ENCODE measurements at places on chromosomes 13 and 19. TPM values are rescaled to one million over a fixed set of nuclear protein-coding genes. Genes with fewer than 3 reads are reported as not detected.
A peak's percentile ranks its signal among the peaks of the same experiment; 100 is the strongest.

GRCh38 chr19:17557466-17557865, 2.0 kb downstream of the COLGALT1 start:
- no peak for DNase-seq
- peaks cover 21% of the 10 kb centered on the region for H3K4me1 ChIP-seq
- no peak overlapping the region for H3K4me3 ChIP-seq
- H3K27me3 ChIP-seq: no peaks in the 10 kb centered on the region

- H3K4me3 ChIP-seq: no peak overlapping the region
- no peaks in the 10 kb centered on the region for H3K36me3 ChIP-seq
- no peak for DNase-seq
- H3K27ac ChIP-seq: no peak overlapping the region
- H3K27me3 ChIP-seq: peaks cover 2% of the 10 kb centered on the region
Measured at GRCh38 chr13:26718872-26719271, 41.7 kb downstream of the GPR12 start.

Gene SIGLECL1
- total RNA-seq: not detected

GRCh38 chr19:34639491-34640085, 37.4 kb downstream of the SCGB2B2 start:
- no peak overlapping the region for H3K4me3 ChIP-seq
- no peak for DNase-seq
- no peak overlapping the region for H3K27ac ChIP-seq
- H3K36me3 ChIP-seq: no peaks in the 10 kb centered on the region

- H3K36me3 ChIP-seq: no peaks in the 10 kb centered on the region
- H3K27ac ChIP-seq: peak overlapping the region; percentile 96
- H3K27me3 ChIP-seq: no peaks in the 10 kb centered on the region
Measured at GRCh38 chr19:4059453-4059871, 7.2 kb downstream of the ZBTB7A start.

DNA sequence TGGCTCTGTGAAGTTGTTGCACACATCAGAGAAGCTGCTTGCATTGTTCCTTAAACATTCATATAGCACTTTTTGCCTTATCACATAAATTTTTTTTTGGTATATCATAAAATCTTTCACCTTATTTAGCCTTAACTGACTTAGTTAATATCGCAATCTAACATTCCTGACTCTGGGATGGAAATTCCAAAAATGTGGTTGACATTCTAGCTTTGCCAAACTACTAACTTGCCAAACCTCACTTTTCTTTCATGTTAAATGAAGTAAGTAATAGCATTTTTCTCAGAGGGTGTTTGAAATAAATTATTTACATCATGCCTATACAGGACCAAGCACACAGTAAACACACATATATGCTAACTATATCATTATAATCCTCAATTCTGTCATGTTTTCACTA, 736.9 kb upstream of the PCDH9 start:
- H3K27me3 ChIP-seq: no peaks in the 10 kb centered on the region
- no peak for DNase-seq
- H3K27ac ChIP-seq: no peak overlapping the region
- H3K4me1 ChIP-seq: no peaks in the 10 kb centered on the region
- H3K4me3 ChIP-seq: no peak overlapping the region

- no peaks in the 10 kb centered on the region for H3K36me3 ChIP-seq
- H3K4me3 ChIP-seq: no peak overlapping the region
- peaks cover 16% of the 10 kb centered on the region for H3K27me3 ChIP-seq
- peak; percentile 64 for DNase-seq
Measured at GRCh38 chr19:4575267-4576015, 16.0 kb upstream of the SEMA6B start.

Gene CEBPA
- 13.2 TPM for total RNA-seq

GRCh38 chr19:2356036-2356646, 3.9 kb upstream of the TMPRSS9 start:
- H3K36me3 ChIP-seq: peaks cover 35% of the 10 kb centered on the region
- DNase-seq: no peak
- H3K27ac ChIP-seq: no peak overlapping the region
- peaks cover 6% of the 10 kb centered on the region for H3K27me3 ChIP-seq

DNA sequence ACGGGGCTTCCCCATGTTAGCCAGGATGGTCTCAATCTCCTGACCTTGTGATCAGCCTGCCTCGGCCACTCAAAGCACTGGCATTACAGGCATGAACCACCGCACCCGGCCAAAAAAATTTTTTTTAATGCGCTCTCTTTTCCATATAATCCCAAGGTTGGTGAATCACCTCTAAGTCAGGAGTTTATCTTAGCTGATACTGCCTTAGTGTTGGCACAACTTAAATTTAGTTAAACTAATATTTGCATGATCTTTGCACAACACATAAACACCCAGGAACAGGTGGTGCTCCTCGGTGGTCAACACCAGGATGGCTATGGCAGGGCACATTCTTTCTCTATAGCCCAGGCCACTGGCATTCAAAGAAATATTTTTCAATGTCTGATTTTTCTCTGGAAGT, 24.1 kb upstream of the PSG7 start:
- H3K36me3 ChIP-seq: no peaks in the 10 kb centered on the region
- no peak overlapping the region for H3K27ac ChIP-seq
- H3K4me1 ChIP-seq: no peaks in the 10 kb centered on the region
- no peaks in the 10 kb centered on the region for H3K27me3 ChIP-seq
- no peak for DNase-seq

DNA sequence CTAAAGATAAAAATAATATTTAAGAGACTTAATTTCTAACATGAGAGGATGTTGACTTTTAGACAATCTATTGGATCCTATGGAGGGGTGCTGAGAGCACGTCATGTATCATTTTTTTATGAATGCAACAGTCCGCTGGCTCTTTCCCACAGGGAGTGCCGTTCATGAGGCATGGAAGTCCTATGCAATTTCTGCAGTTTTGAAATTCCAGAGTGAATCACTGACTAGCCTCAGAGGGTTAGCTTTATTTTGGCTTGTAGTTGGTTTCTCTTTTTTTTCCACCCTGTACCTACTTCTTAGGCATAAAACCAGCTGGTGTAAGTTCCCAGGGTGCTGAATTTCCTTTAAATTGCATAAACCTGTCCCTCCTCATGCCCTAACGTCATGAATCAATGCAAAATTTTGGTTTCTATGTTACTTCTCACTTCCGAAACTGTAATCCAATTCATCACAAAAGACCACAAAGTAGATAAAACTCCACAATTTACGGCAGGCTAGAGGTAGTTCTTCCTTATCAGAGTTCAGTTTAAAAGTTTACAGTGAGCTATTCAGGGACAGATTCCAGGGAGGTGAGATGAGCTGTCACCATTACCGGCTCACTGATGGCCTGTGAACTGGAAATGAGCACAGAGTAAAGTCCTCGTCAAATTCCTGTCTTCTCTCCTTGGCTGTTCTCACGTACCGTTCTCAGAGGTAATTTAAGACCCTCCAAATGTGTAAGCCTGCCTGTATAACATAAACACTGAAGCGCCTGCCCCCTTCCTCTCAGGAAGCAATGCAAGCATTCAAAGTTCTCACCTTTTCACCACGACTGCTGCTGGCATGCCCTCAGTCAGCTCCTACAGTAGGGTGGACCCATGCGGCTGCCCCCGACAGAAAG, 216.6 kb upstream of the SLC10A2 start:
- no peak overlapping the region for H3K27ac ChIP-seq
- no peaks in the 10 kb centered on the region for H3K36me3 ChIP-seq
- H3K4me3 ChIP-seq: no peak overlapping the region
- H3K27me3 ChIP-seq: no peaks in the 10 kb centered on the region
- no peaks in the 10 kb centered on the region for H3K4me1 ChIP-seq

GRCh38 chr13:111216166-111216960, 101.3 kb downstream of the ARHGEF7 start:
- H3K27ac ChIP-seq: peak overlapping the region; percentile 88
- no peaks in the 10 kb centered on the region for H3K36me3 ChIP-seq
- no peak overlapping the region for H3K4me3 ChIP-seq
- peaks cover 91% of the 10 kb centered on the region for H3K4me1 ChIP-seq
- peak; percentile 72 for DNase-seq
- no peaks in the 10 kb centered on the region for H3K27me3 ChIP-seq

DNA sequence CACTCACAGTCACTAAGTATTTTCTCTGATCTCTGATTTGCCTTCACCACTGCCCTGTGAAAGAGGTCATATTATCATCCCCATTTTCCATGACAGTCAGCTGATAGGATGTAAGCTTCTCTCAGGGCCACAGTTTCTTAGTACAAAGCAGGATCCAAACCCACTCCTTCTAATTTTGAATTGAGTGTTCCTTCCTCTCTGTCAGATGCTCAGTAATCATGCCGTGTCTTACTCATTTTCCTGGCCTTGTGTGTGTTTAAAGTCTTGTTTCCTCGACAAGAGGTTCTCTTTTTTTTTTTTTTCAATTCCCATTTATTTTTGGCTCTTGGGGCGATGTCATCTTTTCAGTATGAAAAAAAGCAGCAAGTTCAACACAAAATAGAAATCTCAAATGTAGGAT, 72.3 kb downstream of the NAA16 start:
- H3K4me1 ChIP-seq: no peaks in the 10 kb centered on the region
- H3K4me3 ChIP-seq: no peak overlapping the region
- H3K36me3 ChIP-seq: no peaks in the 10 kb centered on the region
- H3K27me3 ChIP-seq: no peaks in the 10 kb centered on the region

Gene CLEC17A
- total RNA-seq: not detected

GRCh38 chr13:99197117-99197651, 3.5 kb upstream of the UBAC2 start:
- no peak overlapping the region for H3K27ac ChIP-seq
- H3K27me3 ChIP-seq: no peaks in the 10 kb centered on the region
- H3K4me1 ChIP-seq: peaks cover 2% of the 10 kb centered on the region
- no peak overlapping the region for H3K4me3 ChIP-seq
- H3K36me3 ChIP-seq: no peaks in the 10 kb centered on the region

GRCh38 chr19:6744381-6745301, 5.2 kb downstream of the TRIP10 start:
- H3K27me3 ChIP-seq: no peaks in the 10 kb centered on the region
- H3K27ac ChIP-seq: peak overlapping the region; percentile 79
- peaks cover 70% of the 10 kb centered on the region for H3K36me3 ChIP-seq
- DNase-seq: peak; percentile 95
- H3K4me3 ChIP-seq: peak overlapping the region; percentile 46

- DNase-seq: no peak
- H3K36me3 ChIP-seq: no peaks in the 10 kb centered on the region
- no peak overlapping the region for H3K4me3 ChIP-seq
Measured at GRCh38 chr13:47186471-47186870, 289.6 kb upstream of the HTR2A start.

Gene NLRP4
- total RNA-seq: not detected

- H3K36me3 ChIP-seq: no peaks in the 10 kb centered on the region
- H3K4me1 ChIP-seq: no peaks in the 10 kb centered on the region
- no peak overlapping the region for H3K27ac ChIP-seq
- no peak for DNase-seq
- no peak overlapping the region for H3K4me3 ChIP-seq
Measured at GRCh38 chr13:103638706-103639105, 572.5 kb upstream of the SLC10A2 start.

GRCh38 chr13:113508521-113509254, 18.2 kb upstream of the DCUN1D2 start:
- H3K4me1 ChIP-seq: no peaks in the 10 kb centered on the region
- H3K4me3 ChIP-seq: no peak overlapping the region
- no peaks in the 10 kb centered on the region for H3K27me3 ChIP-seq
- no peak for DNase-seq
- no peaks in the 10 kb centered on the region for H3K36me3 ChIP-seq

DNA sequence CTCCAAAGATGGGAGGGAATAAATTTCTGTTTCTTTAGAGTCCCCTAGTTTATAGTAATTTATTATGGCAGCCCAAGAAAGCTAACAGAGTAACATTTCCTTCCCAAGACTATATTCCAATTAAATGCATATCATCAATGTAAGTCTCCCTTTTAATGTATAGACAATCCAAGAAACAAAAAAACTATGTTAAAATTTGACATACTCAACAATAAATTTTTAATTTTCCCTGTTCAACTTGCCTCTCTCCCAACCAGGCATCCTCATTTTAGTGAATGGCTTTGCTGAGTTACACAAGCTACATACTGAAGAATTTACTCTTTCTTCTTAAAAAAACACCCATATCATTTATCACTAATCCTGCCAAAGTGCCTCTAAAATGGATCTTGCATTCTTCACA, 1357.7 kb downstream of the PCDH9 start:
- H3K27ac ChIP-seq: no peak overlapping the region
- no peaks in the 10 kb centered on the region for H3K4me1 ChIP-seq
- no peak for DNase-seq
- H3K27me3 ChIP-seq: no peaks in the 10 kb centered on the region
- H3K4me3 ChIP-seq: no peak overlapping the region

Gene ANGPTL8
- total RNA-seq: not detected

GRCh38 chr19:46349311-46349993, 2.6 kb downstream of the PPP5C start:
- peaks cover 43% of the 10 kb centered on the region for H3K4me1 ChIP-seq
- H3K4me3 ChIP-seq: peak overlapping the region; percentile 32
- H3K36me3 ChIP-seq: peaks cover 5% of the 10 kb centered on the region
- DNase-seq: no peak

GRCh38 chr19:34397853-34398252, 6.3 kb upstream of the PDCD2L start:
- H3K27me3 ChIP-seq: no peaks in the 10 kb centered on the region
- H3K36me3 ChIP-seq: peaks cover 93% of the 10 kb centered on the region
- H3K4me3 ChIP-seq: no peak overlapping the region
- DNase-seq: no peak

DNA sequence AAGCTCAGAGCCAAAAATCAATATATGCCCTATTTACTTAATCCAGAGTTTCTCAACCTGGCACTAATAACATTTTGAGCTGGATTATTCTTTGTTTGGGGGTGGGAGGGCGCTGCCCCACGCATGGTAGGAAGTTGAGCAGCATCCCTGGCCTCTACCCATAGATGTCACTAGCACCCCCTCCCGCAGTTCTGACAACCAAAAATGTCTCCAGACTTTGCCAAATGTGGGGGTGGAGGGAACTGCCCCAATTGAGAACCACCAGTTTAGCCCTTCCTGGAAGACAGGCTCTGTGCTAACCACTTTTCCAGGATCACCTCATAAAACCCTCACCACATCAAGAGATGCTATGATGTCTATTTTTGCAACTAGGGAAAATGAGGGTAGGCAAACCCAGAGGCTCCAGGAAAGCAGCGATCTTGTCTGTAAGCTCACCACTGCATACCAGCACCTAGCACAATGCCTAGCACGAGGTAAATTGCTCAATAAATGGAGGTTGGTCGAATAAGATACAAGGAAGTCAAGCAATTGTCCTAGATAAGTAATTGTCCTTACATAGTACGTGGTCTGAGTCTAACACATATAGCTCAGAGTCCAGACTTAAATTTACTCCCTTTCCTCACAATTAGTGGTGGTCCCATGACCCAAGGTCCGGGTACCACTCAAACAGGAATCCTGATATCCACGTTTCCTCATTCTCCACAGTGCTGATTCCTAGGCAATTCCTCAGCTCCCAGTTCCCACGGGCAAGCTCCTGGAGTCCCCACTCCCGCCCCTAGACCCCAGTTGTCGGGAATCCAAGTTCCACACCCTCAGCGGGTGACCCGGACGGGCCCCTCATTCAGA, 892 bp downstream of the TRIR start:
- no peak for DNase-seq
- H3K27ac ChIP-seq: peak overlapping the region; percentile 92
- no peaks in the 10 kb centered on the region for H3K27me3 ChIP-seq

DNA sequence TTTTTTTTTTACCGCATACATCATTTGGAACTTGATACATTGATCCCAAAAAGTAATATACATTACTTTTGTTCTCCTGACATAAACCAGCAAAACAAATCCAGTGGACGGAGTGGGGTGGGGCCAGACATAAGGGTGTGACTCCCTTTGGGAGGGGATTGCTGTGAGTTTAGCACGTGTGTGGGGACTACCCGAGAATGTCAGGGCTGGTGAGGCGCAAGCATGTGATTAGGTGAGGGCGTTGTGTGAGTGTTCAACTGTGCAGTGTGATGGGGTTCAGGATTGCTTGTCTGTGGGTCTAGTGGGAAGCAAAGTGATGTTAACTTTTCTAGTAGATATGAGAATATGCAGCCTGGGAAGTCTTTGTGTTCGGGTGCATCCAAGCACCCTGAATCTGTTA, 468.0 kb downstream of the TSHZ3 start:
- H3K4me3 ChIP-seq: no peak overlapping the region
- no peak for DNase-seq
- no peaks in the 10 kb centered on the region for H3K4me1 ChIP-seq
